B cell (primary cell): ENCODE measurements at places on chromosomes 13 and 19.

DNA sequence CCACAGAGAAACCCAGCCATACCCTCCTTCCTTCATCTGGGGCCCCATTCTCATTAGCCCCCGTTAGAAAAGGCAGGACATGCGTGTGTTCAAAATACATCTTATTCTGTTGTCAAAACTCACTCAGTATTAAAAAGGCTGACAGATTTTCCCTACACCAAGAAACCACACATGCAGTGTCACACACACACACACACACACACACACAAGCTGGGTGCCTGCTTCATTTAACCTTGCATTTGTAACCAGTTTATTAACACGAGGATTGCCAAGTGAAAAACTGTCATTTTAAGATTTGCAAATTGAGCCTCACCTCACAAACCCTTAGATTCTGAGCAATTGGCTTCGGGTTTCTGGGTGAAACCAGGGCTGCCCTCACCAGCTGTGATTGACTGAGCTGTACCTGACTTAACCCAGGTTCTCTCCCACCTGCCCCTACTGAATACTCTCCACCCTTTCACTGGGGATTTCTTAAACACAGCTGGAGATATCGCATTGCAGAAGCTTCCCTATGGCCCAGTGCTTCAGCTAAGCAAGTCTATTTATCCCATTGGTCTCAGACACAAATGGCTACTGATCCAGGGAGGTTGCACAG is 172.7 kb upstream of the ZNF507 start:
- no peak for DNase-seq

DNA sequence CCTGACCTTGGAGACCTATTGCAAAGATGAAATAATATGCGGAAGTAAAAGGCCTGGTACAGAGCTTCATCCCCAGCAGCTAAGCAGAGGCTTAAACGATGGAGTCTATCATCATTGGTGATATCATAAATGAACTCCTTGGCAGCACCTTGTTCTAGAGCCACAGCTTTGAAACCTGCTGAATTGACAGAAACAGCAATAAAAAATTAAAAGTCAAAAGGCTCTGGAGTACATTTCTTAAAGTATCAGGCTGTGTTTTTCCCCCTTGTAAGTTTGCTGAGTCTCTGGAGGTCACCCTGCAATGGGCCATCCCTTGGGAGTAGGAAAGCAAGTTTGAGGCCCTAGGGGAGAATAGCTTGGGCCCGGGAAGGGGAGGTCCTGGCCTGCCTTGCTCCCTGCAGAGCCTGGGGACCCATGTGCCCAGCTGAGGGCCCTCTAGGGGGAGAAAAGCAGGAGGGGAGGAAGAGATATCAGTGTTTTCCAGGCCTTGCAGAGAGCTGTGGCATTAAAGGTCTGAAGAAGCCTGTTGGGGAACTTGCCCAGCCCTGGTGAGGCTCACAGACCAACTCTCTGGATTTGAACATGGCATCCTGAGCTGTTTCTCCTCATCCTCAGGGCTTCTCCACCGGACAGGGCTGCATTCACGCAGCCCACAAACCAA is 416.1 kb downstream of the ZNF536 start:
- DNase-seq: no peak

GRCh38 chr13:26474286-26474685 is 83.2 kb upstream of the WASF3 start:
- DNase-seq: no peak

DNA sequence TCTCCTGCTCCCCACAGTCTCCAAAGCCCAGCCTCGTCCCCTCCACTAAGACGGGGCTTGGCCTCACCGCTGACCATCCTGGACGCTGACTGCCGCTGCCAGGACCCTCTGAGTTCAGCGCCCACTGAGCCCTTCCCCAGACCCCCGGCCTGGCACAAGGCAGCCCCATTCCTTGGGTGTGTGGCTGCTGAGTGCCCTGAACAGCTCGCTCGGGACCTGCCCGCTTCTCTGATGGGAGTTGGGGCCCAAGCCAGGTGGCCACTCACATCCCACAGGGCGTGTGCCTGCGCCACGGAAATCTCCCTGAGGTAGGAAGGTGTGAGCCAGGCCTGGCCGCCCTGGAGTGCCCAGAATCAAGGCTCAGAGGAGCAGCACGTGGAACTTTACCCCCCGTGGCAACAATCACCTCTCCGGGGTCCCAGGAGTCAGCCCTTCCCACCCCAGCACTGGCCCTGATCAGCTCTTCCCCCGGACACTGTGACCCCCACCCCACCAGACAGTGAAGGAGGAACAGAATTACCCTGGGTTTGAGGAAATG is 20.8 kb downstream of the C13orf46 start:
- DNase-seq: no peak

- DNase-seq: no peak
Observed at GRCh38 chr13:100666124-100666523, 8.5 kb downstream of the TMTC4 start.

- DNase-seq: no peak
Observed at GRCh38 chr13:90690458-90691080, 656.9 kb upstream of the MIR17HG start.

DNA sequence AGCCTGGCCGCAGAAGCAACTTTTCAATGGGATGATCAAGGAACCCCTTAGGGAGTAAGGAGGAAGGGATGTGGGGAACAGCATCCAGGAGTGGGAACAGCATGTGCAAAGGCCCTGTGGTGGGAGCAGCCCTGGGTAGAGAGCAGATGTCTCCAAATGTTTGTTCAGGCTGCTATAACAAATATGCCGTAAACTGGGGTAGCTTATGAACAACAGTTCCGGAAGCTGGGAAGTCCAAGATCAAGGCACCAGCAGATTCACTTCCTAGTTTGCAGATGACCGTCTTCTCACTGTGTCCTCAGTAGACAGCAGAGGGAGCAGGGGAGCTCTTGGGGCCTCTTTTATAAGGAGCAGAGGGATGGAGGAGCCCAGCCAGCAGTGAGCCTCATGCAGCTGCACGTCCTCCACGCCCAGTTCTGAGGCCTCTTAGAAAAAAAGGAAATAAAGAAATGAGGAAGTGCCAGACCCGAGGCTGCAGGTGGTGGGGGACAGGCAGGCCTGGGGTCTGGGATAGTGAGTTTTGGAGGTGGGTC is 4.2 kb upstream of the LRRC25 start:
- peak; percentile 63 for DNase-seq

GRCh38 chr13:22082437-22083100 is 411.7 kb downstream of the FGF9 start:
- DNase-seq: no peak

- no peak for DNase-seq
Observed at GRCh38 chr13:98347756-98348155, 170.7 kb upstream of the RNF113B start.

GRCh38 chr13:21232196-21232595 is 55.7 kb downstream of the MRPL57 start:
- no peak for DNase-seq

DNA sequence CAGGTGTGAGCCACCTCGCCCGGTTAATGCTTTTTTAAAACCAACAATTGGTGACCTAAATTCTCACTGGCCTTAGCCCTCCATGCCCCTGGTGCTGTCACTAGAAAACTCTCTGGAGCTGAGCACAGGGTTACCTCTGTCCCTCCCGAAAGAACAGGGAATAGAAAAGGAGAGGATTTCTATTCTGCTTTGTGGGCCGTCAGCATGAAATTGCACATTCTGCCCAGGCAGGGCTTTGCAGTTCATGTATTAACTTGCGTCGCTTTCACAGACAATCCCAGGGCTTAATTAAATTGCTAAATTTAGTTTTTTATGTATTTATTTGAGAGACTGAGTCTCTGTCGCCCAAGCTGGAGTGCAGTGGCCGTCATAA is 583 bp upstream of the ZNF480 start:
- DNase-seq: no peak

DNA sequence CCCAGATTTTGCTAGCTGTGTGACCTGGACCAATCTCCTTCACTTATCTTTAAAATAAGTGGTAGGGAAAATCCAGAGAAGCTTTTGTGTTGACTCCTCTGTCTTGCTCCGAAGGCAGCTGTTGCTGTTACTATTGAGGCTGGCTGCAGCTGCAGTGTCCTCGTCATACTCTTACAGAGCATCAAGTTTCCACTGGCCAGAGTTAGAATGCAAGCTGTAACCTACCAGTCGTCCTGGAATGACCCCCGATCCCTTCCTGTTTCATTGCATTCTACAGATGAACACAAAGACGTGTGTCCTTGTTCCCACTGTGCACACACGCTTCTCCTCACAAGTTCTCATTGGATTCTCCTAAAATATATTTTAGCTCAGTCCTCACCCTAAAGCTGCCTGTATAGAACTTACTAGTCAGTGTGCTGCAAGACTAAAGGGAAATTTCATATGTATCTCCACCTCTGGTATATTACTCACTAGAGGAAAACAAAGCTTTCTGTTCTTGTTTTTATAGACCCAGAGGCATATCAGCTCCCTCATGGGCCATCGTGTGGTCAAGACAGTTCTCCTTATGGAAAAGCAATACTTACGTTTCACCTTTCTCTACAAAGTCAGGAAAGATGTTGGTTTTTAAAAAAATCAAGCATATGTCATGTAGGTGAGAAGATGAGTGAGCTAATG is 589.8 kb downstream of the LMO7 start:
- no peak for DNase-seq

- DNase-seq: no peak
Observed at GRCh38 chr13:78305171-78305570, 298.2 kb downstream of the POU4F1 start.

DNA sequence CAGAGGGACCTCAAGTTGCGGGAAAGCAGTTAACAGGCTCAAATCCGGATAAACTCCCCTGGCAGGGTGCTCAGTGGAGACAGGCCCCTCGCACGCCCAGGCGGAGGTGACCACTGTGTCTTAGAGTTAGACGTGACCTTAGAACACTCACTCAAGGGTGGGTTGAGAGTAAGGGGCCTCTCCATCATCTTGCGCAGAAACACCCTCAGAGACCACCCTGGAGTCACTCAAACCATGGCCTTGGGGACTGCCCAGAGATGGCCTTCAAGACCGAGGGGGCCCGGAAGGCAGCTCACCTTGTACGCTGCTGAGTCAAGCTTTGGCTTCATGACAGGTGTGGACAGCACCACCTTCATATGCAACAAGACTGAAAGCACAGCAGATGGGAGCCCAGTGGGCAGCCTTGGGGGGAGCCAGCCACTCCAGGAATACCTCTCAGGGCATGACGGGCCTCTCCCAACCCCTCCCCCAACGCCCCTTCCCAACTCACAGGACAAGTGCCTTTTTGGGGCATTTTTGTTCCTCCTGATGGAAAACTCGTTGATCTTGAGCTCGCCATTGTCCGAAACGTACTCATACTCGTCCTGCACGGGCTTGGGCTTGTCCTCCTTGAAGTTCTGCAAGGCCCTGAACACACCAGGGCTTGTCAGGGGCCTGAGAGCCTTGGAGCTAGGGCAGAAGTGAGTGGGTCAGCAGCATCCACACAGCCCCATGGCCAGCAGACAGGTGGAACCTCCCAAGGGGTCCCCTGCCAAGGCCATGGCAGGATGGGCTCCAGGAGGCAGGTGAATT is 229.2 kb downstream of the TUBA3C start:
- no peak for DNase-seq

DNA sequence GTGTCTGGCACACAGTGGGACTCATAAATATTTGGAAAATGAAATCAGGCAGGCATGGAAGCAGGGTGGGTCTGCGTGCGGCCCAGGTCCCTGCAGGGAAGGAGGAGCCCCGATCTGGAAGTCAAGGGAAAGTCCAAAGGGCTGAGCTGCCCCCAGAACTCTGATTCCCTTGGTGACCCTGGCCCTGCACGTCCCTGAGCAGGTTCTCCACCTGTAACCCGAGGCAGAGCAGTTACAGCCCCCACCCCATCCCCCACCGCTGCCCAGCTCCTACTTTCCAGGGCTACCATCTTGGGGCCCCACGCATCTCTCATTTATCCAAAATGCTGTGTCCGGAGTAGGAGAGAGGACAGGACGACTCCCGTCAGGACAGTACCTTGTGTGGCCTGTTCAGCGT is 2.1 kb downstream of the PLEKHF1 start:
- DNase-seq: no peak

GRCh38 chr19:16698914-16699313 is 20.7 kb upstream of the NWD1 start:
- no peak for DNase-seq

- DNase-seq: no peak
Observed at GRCh38 chr13:79108914-79109643, 297.0 kb downstream of the RBM26 start.
